ENCODE measurements at places on chromosomes 4 and X.

- DNase-seq: peak; percentile 8
Observed at GRCh38 chrX:115650916-115651315, 89.9 kb downstream of the PLS3 start.

DNA sequence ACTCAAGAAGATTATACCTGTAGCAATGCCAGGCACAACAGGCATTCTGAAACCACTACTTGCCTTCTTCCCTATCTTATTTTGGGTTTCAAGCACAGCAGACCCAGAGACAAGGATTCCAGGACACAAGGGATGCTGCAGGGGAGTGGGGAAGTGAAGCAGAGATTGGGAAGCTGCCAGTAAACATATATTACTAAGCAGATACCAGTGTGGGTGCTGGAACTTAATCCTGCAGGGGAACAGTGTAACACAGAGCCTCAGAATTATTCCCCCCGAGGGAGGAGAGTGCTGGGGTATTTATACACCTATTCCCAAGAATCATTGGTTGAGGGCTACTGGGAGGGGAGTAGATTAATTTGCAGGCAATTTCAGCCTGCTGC, 33.3 kb upstream of the MAML3 start:
- no peak for DNase-seq

DNA sequence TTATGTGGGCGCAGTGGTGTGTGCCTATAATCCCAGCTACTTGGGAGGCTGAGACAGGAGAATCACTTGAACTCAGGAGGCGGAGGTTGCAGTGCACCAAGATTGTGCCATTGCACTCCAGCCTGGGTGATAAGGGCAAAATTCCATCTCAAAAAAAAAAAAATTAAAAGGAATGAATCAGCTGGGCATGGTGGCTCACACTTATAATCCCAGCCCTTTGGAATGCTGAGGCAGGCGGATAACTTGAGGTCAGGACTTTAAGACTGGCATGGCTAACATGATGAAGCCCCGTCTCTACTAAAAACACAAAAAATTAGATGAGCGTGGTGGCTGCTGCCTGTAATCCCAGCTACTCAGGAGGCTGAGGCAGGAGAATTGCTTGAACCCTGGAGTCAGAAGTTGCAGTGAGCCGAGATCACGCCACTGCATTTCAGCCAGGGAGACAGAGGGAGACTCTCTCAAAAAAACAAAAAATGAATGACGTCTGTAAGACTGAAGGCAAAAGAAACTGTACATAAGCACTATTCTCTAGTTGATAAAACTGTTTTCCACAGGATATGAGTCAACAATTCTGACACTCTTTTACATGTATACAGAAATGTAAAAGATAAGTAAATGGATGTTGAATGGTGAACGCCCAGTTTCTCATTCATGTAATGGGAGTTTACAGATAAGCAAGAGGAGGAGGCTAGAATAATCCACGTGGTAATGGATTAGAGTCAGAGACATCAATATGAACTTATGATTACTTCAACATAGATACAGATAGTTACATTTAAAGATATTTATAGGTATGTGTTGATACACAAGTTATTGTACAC, 22.2 kb downstream of the CENPC start:
- peak; percentile 1 for DNase-seq

DNA sequence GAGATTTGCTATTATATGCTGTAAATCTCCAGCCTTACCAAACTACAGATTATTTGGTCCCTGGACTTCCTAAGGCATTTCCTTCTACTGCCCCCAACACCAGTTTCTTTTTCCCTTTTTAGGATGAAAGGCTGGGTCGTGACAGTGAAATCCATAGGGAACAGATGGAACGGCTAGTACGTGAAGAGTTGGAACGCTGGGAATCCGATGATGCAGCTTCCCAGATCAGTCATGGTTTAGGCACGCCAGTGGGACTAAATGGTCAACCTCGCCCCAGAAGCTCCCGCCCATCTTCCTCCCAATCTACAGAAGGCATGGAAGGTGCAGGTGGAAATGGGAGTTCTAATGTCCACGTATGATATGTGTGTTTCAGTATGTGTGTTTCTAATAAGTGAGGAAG, 67.9 kb downstream of the PKD2 start:
- no peak for DNase-seq

- DNase-seq: no peak
Observed at GRCh38 chrX:15418707-15419181, 34.5 kb upstream of the VEGFD start.

- no peak for DNase-seq
Observed at GRCh38 chrX:78024349-78025059, 55.1 kb upstream of the PGAM4 start.

Measured in foreskin fibroblast (primary cell).